Hypothalamus (tissue), 51 donors: ENCODE measurements at places on chromosomes 2 and 18.

DNA sequence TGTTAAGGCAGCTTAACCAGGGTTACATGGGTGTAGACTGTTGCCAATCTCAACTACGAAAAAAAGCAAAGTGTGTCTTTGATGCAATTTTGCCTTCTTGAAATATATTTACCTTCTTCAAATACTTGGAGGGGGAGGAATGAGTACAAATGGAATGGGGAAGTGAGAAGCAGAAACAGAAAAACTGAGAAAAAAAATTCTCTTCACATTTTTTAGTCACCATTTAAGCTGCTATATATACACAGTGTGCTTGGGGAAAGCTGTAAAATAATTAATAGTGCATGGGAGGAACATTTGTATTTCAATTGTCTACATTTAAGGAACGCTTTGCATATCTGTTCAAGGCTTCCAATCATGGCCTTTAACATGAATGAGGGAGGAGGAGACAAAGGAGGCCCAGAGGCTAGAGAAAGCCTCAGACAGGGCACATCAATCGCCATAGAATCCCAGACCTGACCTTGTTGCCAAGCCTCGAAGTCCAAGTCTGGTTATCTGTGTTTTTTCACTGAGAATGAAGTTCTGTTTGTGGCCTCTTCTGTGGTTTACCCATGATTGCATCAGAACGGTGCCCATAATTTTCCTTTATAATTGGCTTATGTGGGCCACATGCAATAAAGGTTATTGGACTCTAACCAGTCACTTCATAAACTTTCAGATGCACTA, 158.6 kb downstream of the PIK3C3 start:
- no peak for DNase-seq

DNA sequence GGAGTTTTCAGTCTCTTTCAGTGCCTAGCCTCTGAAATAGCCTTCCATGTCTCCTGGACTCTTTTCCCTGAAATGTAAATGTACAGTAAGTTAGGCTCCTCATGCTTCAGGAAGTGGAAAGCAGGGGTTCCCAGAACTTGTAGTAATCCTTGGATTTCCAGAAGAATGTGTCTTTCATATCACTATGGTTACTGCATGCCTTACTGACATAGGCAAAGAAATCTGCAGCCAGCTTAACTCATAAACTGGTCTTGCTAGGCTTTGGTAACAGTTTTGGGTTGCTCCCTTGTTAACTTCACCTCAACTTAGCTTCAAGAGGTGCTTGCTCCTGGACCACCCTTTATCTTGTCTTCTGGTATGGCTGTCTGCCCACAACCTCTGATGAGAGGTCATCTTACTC, 686.8 kb upstream of the DDX18 start:
- no peak for DNase-seq

DNA sequence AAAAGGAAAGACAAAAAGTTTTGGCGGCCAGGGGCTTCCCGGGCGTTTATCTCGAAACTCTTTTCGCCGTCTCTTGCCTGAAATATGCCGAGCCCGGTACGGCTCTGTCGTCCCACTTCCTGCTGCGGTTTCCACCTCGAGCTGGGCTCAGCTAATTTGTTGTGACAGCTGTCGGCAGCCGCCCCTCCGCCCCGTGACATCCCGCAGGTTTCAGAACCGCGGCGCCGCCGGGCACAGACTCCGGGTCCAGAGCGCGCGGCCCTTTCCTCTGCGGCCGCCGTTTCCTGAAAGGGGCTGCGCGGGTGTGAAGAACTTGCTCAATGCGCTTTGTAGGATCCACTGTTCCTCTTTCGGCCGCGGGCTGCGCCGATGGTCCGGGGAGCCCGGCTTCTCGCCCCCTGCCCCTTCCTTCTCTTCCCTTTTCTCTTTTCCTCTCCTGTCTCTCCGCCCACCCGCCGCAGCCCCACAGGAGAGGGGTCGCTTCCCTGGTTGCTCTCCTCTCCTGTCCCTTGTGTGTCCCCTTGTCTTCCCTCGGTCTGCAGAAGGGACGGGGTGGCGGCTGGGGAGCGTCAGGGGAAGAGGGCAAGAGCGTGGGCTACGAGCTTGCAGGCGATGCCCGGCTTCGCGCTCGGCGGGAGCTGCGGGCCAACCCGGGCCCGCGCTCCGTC, 648 bp downstream of the ARID5A start:
- DNase-seq: peak; percentile 35

DNA sequence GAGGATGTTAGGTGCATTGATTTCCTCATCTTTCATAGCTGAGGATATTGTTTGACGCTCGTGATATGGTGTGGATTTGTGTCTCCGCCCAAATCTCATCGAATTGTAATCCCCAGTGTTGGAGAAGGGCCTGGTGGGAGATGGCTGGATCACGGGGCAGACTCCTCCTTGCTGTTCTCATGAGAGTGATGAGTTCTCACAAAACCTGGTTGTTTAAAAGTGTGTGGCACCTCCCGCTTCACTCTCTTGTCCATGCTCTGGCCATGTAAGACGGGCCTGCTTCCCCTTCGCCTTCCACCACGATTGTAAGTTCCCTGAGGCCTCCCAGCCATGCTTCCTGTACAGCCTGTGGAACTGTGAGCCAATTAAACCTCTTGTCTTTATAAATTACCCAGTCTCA, 28.4 kb upstream of the GPC1 start:
- no peak for DNase-seq

GRCh38 chr2:205077159-205077558, 531.9 kb downstream of the PARD3B start:
- DNase-seq: no peak

DNA sequence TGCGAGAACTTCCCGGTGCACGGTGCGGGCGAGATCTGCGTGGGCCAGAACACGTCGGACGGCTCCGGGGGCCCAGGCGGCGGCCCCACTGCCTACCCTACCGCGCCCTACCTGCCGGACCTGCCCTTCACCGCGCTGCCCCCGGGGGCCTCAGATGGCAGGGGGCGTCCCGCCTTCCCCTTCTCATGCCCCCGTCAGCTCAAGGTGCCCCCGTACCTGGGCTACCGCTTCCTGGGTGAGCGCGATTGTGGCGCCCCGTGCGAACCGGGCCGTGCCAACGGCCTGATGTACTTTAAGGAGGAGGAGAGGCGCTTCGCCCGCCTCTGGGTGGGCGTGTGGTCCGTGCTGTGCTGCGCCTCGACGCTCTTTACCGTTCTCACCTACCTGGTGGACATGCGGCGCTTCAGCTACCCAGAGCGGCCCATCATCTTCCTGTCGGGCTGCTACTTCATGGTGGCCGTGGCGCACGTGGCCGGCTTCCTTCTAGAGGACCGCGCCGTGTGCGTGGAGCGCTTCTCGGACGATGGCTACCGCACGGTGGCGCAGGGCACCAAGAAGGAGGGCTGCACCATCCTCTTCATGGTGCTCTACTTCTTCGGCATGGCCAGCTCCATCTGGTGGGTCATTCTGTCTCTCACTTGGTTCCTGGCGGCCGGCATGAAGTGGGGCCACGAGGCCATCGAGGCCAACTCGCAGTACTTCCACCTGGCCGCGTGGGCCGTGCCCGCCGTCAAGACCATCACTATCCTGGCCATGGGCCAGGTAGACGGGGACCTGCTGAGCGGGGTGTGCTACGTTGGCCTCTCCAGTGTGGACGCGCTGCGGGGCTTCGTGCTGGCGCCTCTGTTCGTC, 1.7 kb downstream of the FZD7 start:
- peak; percentile 29 for DNase-seq

- DNase-seq: no peak
These were observed 201.9 kb upstream of the CCDC150 start for GRCh38 chr2:196437626-196438025.

GRCh38 chr2:37558623-37559022, 112.8 kb downstream of the CDC42EP3 start:
- DNase-seq: no peak

DNA sequence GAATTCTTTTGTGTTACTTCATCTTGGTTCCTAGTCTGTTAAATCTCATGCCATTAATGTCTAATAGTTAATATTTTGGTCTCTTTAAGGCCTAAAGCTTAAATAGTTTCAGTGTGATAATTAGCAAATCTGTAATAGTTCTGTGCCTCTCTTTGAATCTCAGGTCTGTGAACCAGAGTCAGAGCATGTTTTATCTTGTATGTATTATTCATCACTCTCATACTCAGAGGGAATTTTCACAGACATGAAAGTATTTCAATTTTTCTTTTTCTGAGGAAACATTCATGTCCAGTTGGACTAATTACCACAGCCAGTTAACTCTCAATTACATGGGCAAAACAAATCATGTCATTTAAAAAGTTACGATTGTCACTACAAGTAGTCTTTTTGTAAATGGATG, 931.9 kb upstream of the SLC39A10 start:
- DNase-seq: no peak

- DNase-seq: no peak
These were observed 19.9 kb upstream of the FAM98A start for GRCh38 chr2:33619028-33619427.

- no peak for DNase-seq
These were observed at the start of gene CELF4 for GRCh38 chr18:37565101-37565976. TSS of gene CELF4 (minus strand) at chr18:37565798.

DNA sequence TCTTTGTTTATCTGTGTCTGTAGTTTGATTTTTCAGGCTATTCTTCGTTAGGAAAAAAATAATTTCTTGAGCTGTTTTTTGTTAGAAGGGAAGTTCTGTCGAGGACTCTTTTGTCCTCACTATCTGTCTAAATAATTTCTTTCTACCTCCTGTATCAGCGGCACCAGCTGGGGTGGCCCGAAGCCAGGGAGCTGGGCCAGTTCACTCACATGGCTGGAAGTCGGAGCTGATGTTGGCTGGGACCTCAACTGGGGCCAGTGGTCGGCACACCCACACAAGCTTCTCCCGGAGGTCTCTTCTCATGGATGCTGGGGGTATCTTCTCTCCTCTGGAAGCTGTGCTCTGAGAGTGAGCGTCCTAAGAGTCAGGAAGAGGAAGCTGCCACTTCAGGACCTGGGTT, 8.0 kb upstream of the PDIA6 start:
- DNase-seq: no peak

GRCh38 chr2:157394928-157395327, 49.0 kb downstream of the CYTIP start:
- no peak for DNase-seq

GRCh38 chr18:79387214-79387613, 8.5 kb upstream of the NFATC1 start:
- DNase-seq: no peak

- no peak for DNase-seq
These were observed 48.8 kb downstream of the ERBB4 start for GRCh38 chr2:212489719-212490346.

GRCh38 chr2:110101901-110102803, 13.5 kb downstream of the MALL start:
- no peak for DNase-seq

DNA sequence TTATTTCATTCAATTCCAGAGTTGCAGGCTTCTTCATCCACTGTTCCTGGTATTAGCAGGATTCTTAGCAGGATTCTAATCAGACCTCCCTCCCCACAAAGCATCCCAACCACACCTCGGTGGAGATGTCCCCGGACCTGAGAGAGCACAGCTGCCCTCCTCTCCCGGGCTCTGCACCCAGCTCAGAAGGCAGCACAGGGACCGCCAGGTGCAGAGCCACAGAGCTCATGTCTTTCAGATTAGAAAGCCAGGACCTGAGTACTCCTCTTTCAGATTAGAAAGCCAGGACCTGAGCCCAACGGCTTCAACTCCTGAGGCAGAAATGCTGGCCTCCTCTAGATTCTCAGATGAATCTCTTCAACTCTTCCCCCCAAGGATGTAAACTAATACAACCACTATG, 152.3 kb downstream of the MYO5B start:
- no peak for DNase-seq

- DNase-seq: no peak
These were observed 29.2 kb upstream of the PPP4R1 start for GRCh38 chr18:9643549-9643948.

DNA sequence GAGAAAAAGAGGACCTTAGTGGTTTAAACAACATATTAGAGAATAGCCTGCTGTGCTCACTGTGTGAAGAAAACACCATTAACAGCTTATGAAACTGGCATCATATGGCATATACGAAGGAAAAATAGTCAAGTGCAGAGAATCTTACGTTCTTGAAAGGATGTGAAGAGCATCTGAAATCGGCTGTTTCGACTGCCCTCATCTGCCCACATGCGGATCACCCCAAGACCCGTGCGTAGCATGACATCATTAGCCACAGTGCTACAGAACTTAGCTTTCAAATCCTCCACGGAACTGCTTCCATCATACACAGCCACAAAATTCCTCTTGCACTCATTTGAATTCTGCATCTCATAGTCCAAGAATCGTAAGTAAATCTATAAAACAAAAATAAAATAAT, 84.3 kb downstream of the NETO1 start:
- DNase-seq: no peak

- no peak for DNase-seq
These were observed 57.4 kb upstream of the MYCN start for GRCh38 chr2:15882761-15883497.

- DNase-seq: no peak
These were observed 185.9 kb upstream of the KLHL14 start for GRCh38 chr18:32958746-32959145.

DNA sequence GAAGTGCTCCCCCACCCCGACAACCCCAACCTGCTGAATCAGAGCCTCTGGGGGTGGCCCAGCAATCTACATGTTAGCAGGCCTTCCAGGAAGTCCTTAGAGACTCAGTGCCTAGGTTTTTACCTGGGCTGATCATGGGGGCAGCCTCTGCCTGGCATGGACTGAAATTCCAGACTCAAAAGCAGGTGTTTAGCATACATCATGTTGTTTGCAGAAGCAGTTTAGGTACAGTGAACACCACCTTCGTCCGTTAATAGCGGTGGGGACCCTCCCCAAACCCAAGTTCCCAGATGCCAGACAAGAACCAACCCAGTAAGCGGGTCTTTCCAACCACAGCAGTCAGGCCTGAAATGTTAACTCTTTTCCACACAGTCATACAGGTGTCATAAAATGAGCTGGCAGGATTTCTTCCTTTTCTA, 26.4 kb upstream of the GALR1 start:
- DNase-seq: no peak
